ENCODE measurements at places on chromosomes 12 and 14.

DNA sequence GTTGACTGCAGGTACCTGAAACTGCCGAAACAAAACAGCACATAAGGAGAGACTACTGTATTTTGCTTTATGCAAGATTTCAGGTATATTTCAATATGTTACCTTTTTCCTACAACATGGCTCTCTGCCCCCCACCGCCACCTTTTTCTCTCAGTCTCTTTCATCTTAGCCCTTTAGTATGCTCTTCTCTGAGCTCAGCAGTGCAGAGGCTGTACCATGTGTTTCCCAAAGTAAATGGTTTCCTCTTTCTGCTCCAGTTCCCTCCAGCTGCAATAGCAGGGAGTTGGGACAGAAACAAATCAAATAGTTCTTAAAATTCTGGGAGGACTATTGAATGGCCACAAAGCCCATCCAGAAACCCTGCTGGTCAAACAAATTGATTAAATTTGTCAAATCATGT is 4.3 kb downstream of the AMN1 start:
- DNase-seq = no peak

GRCh38 chr14:36582874-36583241 is 444 bp upstream of the NKX2-8 start:
- DNase-seq = no peak

DNA sequence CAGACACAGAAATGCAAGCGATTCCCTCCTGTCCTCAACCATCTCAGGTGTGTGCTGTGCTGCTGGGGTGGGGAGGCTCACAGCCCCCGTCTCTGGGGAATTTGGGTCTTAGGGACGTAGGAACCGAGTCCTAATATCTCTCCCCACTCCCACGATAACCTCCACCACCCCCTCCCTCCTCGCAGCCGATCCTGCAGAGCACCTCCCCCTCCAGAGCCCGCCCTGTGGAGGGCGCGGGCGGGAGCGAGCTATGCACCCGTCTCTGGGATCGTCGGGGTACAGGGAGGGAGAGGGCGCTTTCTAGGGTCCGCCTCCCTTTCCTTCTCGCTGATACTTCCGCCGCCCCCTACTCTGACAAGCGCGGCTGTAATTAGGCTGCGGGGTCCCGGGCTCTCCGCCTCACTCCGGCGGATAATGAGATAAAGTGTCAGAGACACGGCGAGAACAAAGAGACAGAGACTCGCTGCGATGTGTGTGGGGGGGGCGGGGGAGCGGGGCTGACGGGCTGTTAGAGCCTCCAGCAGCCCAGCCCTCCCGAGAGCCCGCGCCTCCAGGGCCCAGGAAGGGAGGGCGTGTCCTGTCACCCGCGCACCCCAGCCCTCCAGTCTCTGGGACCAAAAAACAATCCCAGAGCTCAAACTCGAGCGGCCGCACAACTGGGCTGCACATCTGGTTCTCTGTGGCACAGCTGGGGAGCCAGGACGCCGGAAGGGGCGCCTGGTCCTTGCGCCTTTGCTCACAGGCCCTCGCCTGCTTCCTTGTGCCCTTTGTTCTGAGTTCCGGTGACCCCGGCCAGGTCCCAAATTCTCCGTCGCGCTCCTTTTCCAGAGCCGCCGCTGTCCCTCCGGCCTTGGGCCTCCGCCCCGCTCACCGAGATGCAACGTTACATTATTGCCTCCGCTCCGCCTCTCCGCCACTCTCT is 8.7 kb downstream of the SHMT2 start:
- DNase-seq = no peak

DNA sequence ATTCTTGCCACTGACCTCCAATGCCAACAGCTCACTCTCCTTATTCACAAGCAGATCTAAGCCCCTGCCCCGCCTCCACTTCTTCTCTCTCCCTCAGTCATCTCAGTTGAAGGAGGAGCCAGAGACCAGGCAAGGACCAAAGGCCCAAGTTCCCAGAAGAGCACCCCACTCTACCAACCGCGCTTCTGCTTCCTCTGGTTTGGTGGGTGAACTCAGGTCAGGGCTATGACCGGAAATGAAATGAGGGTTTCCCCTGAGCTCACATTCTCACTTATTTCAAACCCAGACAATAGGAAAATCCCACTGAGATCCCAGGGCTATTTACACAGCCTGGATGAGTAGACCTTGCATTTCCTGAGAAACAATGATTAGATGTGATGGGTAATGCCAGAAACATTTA is 9.9 kb downstream of the DPF3 start:
- DNase-seq = no peak

- DNase-seq = no peak
These were observed 1.9 kb downstream of the ARHGDIB start for GRCh38 chr12:14959463-14959862.

- DNase-seq = no peak
These were observed 25.6 kb downstream of the MDM1 start for GRCh38 chr12:68306564-68306963.

DNA sequence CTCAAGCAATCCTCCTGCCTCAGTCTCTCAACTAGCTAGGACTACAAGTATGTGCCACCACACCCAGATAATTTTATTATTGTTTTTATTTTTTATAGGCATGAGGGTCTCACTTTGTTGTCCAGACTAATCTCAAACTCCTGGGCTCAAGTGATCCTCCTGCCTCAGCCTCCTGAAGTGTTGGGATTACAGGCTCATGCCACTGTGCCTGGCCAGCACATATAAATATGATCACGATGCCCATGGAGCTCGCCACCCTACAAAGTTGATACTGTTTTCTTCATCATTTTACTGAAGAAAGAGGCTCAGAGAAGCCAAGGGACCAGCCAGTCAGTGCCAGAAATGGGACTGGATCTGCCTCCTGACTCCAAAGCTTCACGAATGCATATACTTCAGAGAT is 53.1 kb downstream of the NFKBIA start:
- no peak for DNase-seq

- no peak for DNase-seq
These were observed 10.7 kb upstream of the TBC1D15 start for GRCh38 chr12:71828813-71829212.

GRCh38 chr14:88592031-88592430 is 29.2 kb downstream of the ZC3H14 start:
- no peak for DNase-seq

DNA sequence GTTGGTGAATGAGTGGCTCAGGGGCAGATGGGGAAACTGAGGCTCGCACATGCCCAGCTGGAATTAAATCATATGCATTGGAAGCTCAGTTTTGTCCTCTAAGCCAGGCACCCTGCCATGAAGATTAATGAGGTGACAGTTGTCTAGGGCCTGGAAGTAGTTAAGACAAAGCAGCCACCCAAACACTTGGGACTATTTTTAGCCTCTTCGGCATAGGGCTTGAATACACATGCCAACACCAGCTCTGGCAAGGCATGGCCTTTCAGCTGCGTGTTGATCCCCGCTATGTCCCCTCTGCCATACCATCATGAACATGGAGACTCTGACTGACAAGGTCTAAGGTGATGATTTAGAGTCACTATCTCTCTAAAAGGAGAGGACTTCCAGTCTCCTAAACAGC is 250.2 kb downstream of the KSR2 start:
- DNase-seq = no peak
